GM23248 (cell line): ENCODE measurements at places on chromosomes 5 and 9.

DNA sequence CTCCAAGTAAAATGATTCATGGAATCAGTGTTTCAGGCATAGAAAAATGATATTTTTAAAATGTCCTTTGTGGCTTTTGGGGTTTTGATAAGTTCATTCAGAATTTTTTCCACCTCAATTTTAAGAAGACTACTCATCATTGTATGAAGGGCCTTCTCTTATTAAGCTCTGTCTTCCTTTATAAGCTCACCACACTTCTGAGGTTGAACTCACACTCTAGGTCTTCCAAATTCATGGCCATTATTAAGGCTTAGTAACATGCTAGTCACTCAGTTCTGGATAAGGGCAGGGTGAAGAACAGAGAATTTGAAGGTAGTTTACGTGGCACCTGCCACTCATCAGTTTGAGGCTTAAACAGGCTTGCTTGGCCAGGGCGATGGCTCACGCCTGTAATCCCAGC lies 4.2 kb downstream of the MELK start:
- peak; percentile 33 for DNase-seq

DNA sequence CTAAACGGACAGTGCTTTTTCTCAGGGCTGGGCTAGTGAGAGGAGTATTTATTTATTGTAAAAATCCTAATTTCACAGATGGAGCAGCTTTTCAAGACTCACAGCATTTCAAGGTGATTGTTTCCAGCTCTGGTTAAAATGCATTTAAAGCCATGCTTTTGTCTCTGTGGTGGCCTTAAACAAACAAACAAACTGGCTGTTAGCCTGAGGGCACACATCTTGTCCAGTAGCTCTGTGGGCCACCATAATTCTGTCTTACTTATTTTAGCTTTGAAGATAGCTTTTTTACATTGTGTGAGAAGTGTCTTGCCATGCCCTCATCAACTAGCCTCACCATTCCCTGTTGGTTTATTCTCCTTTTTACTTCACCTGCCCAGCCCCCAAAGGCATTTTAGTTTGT lies 218.2 kb downstream of the PSAT1 start:
- no peak for DNase-seq

GRCh38 chr5:66884564-66885243 lies 288.5 kb downstream of the MAST4 start:
- no peak for DNase-seq

DNA sequence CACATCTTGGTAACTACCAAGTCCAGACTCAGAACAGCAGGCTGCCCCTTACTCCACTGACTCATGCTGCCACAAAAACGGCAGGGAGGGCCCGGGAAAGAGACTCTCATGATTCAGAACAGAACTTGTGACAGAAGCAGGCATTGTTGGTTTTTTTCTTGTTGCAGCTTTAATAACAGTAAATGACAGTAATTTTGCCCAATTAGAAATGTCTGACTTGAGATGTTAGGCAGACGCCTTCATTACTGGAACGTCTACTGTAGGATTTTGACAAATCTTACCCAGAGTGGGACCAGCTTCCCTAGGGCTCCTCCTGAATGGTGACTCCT lies 77.9 kb downstream of the SEMA5A start:
- DNase-seq = peak; percentile 97

DNA sequence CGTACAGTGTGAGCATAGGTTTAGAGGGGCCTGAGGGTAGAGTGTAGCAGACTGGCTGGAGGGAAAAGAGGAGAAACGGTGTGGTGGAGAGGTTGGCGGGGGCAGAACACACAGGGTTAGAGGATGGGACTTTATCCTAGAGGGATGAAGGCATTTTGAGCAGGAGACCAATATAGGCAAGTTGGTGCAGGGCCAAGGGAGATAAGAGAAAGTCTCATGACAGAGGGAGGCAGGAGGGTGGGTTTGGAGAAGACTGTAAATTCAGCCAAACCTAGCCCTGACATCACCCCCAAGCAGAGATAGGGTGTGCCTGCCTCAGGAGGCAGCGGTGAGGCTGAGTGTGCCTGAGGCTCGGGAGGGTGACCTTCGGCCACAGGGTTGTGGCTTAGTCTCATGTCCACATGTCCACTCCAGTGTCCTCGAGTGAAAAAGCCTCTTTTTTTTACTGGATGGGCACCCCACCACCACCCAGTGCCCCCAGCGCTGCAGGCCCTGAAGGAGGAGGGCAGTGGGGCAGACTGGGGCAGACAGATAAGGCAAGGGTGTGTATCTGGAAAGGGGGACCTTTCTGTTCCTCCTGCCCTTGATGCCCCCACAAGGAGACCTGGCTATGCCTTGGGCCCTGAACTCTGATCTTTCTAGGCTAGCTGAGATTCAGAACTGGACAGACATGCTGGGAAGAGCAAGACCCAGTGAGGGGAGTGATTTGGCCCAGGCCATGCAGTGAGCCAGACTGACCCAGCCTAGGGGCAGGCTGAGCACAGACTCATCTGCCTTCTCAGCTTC lies 108.7 kb downstream of the RGS3 start:
- DNase-seq = no peak

- peak; percentile 27 for DNase-seq
Measured at GRCh38 chr5:61394078-61394704, 62.1 kb downstream of the ZSWIM6 start.

DNA sequence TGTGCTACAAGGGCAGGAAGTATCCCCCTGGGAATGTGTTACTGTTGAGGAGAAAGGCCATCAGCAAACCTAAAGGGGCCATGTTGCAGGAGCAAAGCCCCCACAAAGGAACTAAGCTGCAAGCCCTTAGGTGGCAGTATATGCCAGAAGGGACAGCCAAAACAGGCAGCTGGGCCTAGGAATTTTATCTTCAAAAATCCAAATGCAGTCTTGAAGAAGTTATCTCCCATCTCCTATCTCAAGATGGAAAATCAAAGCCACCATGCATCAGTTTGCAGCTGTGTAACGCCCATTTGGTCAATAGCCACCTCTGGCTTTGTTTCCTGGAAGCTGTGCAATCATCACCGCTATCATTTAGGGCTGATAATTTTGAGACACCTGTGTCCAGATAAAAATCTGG lies 400.3 kb downstream of the ARHGEF28 start:
- DNase-seq = no peak

DNA sequence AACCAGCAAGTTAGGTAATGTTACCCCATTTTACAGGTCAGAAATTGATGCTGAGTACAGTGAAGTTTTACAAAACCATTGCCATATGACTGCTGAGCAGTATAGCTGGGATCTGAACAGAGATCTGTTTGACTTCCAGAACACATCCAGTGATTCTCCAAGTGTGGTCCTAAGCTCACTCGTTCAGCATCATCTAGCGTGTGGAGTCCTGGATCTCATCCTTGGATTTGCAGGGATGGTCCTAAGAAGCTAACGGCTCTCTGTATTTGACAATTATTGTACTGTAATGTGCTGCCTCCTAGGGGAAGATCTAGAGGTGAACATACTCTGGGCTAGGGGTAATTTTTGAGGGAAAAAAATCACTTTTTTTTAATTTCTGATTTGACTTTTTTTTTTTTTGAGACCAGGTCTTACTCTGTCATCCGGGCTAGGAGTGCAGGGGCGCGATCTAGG lies 1.4 kb downstream of the SLC26A2 start:
- DNase-seq = peak; percentile 84

- peak; percentile 14 for DNase-seq
Measured at GRCh38 chr9:32584784-32585183, 11.8 kb upstream of the NDUFB6 start.

DNA sequence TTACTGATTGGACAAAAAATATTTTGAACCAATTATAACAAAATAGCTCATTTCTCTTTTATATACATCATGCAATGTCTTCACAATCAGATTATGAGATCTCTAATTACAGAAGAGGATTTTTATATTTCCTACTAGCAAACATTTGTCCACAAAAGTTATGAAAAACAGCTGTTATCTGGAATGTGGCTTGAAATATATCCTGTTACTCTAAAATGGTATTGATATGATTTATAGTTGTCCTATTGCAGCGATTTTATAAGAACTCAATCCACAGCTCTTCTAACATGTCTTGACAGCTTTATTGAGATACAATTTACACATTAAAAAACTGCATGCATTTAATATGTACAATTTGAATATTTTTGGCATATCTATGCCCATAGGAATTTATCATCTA lies 779.9 kb upstream of the ACO1 start:
- DNase-seq = no peak

DNA sequence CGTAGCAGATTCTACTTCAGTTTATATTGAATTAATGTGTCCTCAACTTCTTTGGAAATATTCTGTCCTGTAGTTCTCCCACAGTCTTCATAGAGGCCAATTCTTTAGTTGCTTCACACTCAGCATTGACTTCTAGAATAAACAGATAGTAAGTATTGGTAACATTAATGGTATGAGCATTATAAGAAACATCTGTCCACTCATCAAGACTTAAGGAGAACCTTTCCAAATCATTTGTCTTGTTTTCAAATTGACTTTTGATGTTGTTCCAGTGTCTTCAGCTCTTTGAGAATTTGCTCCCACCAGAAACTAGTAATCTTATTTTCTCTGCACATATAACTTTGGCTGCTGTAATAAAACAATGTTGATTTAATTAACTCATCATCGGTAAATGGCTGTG lies 18.3 kb downstream of the RANBP17 start:
- DNase-seq = peak; percentile 6

- DNase-seq = peak; percentile 72
Measured at GRCh38 chr5:127988146-127988760, 95.3 kb upstream of the SLC12A2 start.

GRCh38 chr5:138385660-138386059 lies 33.2 kb downstream of the KDM3B start:
- no peak for DNase-seq

- no peak for DNase-seq
Measured at GRCh38 chr5:136420168-136420898, 55.0 kb upstream of the TRPC7 start.

DNA sequence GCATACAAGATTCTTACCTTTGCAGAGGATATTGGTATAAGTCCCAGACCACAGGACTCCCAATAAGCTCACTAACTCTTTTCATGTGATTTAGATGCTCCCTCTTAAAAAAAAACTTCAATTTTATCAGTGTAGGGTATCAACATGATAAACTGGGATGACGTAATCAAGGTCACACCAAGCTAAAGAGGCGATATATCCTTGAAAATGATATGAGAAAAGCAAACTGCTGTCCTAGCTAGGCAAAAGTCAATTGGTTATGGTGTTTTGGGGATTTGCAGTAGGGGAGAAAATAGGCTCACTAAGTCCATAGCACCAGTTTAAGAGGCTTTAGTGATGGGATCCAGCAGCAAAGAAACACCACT lies 354.4 kb downstream of the DIRAS2 start:
- DNase-seq = no peak

DNA sequence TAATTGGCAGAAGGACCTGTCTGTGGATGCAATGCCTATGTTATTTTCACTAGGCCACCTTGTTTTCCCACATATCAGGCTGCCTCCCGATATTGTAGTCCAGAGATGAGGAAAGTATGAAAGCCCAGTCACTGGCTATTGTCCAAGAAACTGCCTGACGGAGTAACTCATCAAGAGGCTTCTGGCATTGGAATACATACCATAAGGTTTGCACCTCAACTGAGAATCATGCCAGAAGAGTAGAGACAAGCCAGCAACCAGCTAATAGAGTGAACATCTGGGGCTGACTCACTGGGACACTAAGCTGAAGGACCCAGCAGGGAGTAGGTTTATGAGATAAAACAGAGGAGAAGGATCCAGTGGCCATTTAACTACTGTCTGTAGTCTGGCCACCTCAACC lies 137.2 kb upstream of the FST start:
- DNase-seq = peak; percentile 97

- DNase-seq = no peak
Measured at GRCh38 chr9:119255116-119255515, 114.1 kb downstream of the BRINP1 start.
